ENCODE measurements at places on chromosomes 11 and 22.
A peak's percentile ranks its signal among the peaks of the same experiment; 100 is the strongest.

- no peak for DNase-seq
Observed at GRCh38 chr11:101478587-101479369, 105.0 kb downstream of the TRPC6 start.

DNA sequence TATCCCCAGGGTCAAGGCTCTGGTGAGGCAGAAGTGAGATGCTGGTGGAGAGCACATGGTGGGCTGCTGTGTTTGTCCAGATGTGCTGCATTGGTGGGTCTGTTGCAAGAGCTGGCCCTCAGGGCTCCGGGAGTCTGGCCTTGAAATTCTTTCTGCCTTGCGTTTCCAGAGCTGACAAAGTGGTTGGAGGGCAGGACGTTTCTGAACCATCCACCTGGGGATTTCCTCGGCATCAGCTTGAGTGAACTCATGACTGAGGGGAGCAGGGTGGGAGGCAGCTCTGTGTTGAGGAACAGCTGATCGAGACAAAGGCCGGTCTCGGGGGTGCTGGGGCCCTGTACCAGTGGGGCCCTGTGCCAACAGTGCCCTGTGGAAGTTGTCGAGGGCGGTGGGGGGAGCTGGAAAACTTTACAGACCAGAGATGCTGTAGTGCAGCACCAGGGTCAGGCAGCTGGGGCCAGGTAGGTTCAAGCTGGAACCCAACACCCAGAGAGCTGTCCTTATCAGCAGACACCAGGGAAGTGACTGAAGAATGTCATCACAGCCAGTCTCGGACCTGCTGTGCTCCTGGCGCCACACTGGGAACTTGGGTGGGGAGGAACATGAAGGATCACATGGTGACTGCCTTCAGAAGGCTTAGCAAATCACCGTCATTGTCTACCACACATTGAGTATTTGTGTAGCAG, 4.9 kb downstream of the TSKU start:
- DNase-seq, result no peak

- DNase-seq, result no peak
Observed at GRCh38 chr22:48711669-48712068, 1116.0 kb downstream of the BRD1 start.

- no peak for DNase-seq
Observed at GRCh38 chr11:118415739-118416068, 14.3 kb downstream of the ATP5MG start.

GRCh38 chr11:34600339-34601084, 20.4 kb upstream of the EHF start:
- DNase-seq, result no peak

GRCh38 chr22:26385164-26385563, 43.9 kb upstream of the ASPHD2 start:
- no peak for DNase-seq

DNA sequence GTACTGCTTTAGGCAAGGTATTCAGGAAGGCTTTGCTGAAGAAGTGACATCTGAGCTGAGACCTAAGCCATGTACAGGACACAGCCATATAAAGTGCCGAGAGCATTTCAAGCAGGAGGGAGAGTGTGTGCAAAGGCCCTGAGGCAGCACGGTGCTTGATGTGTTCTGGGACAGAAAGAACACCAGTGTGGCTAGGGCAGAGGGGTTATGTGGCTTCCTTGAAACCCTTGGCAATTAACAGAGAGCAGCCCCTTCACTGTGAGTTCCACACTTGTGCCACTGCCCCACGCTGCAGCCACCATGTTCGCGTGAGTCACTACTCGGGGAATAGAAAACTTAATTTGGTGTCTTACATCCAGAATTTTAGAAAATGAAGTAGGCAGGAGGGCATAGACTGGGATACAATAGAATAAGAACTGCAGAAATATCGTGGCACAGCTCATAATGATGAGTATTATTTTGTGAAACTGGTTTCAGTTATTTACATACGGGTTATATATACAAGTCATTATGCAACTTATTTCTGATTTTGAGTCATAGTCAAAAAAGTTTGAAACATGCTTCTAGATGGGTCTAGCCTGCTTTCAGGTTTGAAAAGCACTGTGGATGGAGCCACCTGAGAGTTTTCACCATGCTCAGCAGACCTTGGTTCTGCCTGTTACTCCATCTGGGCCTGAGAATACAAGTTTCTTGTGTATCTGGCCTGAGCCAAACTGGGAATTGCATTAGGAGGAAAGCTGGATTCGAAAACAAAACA, 11.8 kb downstream of the IL10RA start:
- DNase-seq, result no peak

- no peak for DNase-seq
Observed at GRCh38 chr11:50178737-50179136, 146.1 kb downstream of the OR4C45 start.

- DNase-seq, result peak; percentile 34
Observed at GRCh38 chr11:43267856-43268580, 43.8 kb upstream of the API5 start.

GRCh38 chr11:86214710-86215109, 29.8 kb upstream of the EED start:
- no peak for DNase-seq

DNA sequence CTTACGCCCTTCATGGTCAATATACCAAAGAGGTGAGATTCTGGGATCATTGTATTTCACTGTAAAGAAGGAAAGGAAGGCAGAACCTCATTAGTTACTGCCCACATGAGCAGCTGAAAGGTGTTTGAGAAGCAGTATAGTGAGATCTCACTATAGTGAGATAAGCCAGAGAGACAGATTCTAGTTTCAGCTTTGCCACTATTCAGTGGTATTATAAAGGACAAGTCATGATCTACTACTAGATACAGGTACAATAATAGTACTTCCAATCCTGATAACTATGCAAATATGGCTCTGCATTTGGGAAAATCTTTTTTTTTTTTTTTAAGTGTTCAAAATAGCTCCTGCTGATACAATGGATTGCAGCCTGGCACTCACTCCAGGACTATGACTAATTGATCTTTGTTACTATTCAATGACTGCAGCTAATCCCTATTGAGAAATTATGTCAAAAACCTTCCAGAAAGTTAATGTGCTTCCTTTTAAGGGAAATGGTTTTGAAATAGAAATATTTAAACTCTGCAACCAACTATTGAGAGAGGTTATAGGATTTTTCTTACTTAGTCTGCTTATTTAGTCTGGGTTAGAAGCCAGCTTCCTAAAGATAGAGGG, 8.3 kb upstream of the DLAT start:
- DNase-seq, result no peak

- no peak for DNase-seq
Observed at GRCh38 chr22:46990937-46991550, 228.6 kb downstream of the TBC1D22A start.

DNA sequence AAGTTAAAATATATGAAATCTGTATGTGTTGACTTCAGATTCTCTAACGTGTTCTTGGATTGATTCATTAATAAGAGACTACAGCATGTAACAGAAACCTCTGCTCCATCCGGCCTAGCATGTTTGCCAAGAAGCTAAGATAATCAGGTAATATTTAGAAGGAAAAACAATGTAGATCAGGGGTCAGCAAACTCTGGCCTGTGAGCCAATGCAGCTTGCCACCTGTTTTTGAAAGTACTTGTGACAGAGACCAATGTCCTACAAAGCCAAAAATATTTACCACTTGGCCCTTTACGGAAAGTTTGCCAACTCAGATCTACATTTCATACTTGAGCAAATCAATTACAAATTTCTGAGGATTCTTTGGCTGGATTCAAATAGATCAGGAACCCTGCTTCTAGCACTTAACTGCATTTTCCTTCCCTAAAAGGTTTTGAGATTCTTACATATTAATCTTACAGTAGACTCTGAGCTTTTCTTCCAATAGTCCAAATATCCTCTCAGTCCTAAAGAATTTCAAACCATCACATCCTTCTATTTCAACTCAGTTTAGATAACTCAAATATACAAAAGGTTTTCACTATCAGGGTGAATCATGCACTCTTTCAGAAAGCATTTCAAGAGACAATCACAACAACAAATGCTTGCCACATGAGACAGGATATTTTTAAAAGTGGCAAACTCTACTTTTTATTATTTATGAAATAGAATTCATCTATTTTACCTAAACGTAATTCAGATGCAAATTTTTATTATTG, 29.5 kb downstream of the APOL5 start:
- DNase-seq, result no peak

DNA sequence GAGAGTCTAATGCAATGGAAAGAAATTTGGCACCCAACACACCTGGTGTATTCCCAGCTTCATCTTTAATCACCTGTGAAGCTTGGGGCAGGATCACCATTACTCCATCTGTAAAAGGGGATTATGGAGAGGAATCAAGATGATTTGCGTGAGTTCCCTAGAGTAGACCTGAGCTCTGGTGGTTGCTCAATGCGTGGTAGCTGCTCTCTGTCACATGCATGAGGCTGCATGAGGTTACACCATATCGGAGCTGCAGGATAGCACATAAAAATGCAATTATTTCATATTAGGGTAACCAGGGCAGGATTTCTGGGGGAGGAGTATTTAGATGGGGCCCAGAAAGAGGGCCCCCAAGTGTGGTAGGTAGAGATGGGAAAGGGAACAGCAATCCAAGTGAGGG, 35.3 kb upstream of the CLMP start:
- DNase-seq, result no peak

DNA sequence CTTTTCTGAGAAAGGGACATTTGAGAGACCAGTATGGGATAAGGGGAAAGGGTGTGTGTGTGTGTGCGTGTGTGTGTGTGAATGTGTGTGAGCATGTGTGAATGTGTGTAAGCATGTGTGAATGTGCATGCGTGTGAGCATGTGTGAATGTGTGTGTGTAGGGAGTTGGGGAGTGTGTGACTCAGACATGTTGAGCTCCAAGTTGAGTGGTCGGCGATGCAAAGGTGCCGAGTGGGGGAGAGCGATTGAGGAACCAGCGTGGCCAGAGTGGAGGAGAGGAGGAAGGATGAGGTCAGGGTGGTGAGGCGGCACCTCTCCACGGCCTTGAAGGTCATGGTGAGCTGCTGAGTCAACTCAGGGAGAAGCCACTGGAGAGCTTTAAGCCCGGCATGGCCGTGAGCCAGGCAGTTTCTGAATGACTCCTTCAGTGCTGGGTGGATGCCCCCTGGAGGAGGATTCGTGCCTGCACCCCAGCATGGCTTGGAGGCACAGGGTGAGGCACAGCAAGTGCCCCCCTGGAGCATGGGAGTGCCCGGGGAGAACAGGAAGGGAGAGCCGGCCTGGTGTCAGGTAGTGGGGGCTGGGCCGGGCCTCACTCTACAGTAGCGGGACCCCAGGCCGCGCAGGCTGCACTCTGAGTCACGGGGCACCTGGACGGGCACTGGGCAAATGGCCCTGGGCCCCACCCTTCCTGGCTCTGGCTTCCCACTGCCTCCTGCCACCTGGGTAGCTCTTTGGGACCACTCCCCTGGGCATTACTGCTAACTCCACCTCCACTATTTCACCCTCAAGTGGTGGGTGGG, 8.2 kb upstream of the CCDC88B start:
- DNase-seq, result no peak

GRCh38 chr11:120185706-120186455, 25.0 kb upstream of the OAF start:
- DNase-seq, result no peak

DNA sequence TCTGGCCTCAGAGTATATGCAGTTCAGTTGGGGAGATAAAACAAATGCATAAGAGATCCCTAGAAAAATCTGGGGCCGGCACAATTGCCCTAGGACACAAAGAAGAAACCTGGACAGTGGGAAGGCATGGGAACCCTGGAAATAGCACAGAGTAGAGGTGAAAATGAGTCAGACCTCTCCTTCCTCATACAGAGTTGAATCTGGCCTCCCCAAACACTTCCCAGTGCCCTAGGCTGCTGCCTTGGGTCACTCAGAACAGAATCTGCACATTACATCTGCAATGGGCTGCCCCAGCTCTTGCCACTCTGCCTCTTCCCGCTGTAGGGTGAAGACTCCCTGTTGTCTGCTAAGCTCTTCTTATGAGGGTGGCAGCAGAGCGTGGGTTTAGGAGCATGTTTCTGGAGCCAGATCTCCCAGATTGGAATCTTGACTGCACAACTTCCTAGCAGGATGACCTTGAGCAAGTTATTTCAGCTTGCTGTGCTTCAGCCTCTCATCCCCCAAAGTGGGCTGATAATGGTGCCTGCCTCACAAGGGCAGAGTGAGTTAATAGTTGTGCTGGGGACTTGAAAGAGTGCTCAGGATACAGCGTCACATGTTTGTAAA, 47.1 kb upstream of the NECTIN1 start:
- no peak for DNase-seq

DNA sequence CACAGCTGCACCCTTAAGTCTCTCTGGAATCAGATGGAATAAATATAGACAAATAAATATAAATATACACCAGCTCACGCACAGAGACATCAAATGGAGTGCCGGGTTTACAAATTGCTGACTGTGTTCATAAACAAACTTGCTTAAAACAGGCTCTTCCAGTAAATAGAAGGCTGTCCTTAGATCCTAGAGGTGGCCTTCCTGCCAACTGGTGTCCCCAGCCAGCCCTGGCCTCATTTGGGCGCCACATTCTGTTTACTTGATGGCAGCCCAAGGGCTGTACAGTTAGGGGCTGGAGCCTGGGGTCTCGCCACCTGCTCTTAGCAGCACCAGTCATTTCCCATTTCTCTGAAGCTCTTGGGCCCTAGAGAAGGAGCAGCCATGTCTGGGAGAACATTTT, 20.8 kb downstream of the ARFGAP2 start:
- DNase-seq, result no peak

DNA sequence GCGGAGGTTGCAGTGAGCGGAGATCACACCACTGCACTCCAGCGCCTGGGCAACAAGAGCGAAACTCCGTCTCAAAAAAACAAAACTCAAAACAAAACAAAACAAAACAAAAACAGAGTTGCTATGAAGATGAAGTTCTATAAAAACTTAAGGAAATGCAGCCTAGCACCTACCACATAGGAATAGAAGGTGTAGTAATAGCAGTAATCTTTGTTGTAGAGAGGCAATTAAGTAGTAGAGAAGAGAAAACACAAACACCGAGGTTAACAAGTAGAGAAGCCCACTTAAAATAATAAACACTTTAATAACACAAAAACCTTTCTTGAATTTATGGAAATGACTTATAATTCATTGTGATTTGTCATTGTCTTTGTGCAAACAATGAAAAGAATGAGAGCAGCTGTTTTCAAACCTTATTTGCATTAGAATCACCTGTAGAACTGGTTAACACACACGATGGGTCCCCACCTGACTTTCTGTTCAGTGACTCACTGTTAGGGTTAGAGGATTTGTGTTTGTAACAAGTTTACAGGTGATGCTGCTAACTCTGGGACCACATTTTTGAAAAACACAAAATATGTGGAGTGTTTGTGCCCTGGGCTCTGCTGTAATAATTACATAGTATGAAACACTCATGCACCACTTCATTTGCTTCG, 43.1 kb downstream of the TYR start:
- no peak for DNase-seq

GRCh38 chr11:119295178-119295577, 21.8 kb downstream of the MCAM start:
- no peak for DNase-seq

DNA sequence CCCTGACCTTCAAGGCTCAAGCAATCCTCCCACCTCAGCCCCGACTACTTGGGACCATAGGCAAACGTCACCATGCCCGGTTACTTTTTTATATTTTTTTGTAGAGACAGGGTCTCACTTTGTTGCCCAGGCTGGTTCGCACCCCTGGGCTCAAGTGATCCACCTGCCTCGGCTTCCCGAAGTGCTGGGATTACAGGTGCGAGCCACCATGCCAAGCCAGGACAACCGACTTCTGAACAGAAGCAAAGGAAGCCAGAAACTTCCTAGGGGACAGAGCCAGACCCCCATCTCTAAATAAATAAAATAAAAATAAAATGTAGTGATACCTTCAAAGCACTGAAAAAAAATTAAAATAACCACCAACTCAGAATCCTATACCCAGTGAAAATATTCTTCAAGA, 26.4 kb downstream of the C11orf58 start:
- no peak for DNase-seq

GRCh38 chr22:46001426-46002106, 24.6 kb upstream of the WNT7B start:
- DNase-seq, result no peak

- peak; percentile 55 for DNase-seq
Observed at GRCh38 chr11:68038718-68039525, at the start of gene TCIRG1. Gene TCIRG1 (plus strand): TSS chr11:68039025. CDS start chr11:68041272, 2,247 bp downstream.

Measured in midbrain (tissue), 1 donor.